ENCODE measurements at places on chromosomes 3 and 15. TPM values are rescaled to one million over a fixed set of nuclear protein-coding genes. Genes with fewer than 3 reads are reported as not detected.

Gene HTR3E
- total RNA-seq: 0.50 TPM

DNA sequence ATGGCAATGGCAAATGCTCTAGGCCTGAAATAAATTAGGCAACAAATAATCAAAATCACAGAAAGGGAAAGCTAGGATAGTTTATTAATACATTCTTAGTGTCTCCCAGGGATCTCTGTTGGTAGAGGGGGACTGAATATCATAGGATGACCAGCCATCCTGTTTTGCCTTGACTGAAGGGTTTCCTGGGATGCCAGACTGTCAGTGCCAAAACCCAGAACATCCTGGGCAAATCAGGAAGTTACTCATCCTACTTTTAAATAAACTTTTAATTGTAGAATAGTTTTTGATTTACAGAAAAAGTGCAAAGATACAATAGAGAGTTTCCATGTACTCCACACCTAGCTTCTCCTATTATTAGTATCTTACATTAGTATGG is 21.8 kb upstream of the SIAH2 start:
- DNase-seq: no peak

- no peak for DNase-seq
Measured at GRCh38 chr15:97547381-97547780, 413.1 kb upstream of the ARRDC4 start.

DNA sequence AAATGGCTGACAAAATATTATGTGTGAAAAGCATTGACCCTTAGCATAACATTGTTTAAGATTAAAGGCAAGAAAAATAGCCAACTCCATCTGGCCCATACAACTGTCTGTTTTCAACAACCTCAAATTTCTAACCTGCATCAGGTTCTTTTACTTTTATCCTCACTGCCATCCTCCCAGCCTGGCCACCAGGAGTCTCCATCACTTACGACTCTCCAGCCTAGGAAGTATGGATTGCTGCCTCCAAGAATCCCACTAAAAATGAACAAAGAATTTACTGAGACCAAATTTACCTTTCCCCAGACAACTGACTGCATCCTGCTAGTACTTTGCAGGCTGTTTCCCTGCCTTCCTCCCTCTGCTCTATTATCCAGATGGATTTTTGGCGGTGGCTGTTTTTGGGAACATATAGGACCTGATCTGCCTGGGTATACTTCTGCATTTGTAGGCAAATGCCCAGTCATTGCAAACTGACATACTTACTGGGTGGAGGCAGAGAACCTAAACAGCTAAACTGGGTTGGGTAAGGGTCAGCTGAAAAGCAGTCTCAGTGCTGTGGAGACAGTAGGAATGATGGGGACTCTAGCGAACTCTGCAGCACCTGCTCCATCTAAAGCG is 144.2 kb downstream of the GHSR start:
- DNase-seq: no peak

DNA sequence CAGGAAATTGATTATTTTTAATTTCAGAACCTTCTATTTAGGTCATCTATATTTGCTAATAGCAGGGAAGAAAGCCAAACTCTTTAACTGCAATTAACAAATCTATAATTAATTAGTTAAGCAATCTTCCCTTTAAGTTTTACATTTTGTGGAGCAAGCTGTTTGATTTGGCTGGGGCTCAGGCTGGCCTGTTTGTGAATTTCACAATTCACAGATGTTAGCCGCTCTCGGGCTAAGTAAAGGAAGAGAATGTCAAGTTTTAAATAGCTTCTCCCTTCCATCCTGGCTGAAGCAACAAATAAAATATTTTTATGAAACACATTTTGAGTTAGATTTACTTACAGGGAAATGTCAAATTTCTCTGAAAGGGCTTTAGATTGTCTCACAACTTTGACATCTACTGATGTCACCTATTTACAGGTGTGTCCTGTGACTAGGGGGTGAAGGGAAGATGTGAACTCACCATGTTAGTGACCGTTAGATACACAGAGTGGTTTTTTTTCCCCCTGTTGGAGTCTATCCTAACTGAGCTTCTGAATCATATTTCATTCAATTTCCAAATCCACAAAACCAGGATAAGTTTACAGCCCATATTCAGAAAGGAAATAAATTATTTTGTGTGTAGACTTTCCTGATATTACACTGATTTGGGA is 1.3 kb upstream of the TP63 start:
- DNase-seq: no peak

DNA sequence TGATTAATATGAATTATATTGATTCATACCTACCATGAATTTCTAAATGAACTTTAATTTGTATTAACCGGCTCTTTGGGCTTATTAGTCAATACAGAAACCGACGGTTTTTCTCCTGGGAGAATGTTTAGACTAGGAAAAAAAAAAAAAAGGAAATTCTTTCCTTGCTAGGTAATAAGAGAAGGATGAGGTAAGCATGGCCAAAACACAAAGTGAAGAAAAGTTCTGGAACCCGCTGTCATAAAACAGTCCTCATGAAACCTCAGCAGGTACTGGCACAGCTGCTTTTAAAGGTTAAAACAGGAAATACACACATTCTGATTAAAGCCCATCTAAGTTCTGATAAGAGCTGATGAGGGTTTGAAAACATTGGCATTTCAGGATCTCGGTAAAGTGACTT is 30.8 kb upstream of the PSTPIP1 start:
- no peak for DNase-seq

- no peak for DNase-seq
Measured at GRCh38 chr3:163971861-163972260, 1106.4 kb downstream of the SI start.

Gene LRRC2
- 1.5 TPM for total RNA-seq

- no peak for DNase-seq
Measured at GRCh38 chr3:171851660-171852058, 8.5 kb downstream of the TMEM212 start.

DNA sequence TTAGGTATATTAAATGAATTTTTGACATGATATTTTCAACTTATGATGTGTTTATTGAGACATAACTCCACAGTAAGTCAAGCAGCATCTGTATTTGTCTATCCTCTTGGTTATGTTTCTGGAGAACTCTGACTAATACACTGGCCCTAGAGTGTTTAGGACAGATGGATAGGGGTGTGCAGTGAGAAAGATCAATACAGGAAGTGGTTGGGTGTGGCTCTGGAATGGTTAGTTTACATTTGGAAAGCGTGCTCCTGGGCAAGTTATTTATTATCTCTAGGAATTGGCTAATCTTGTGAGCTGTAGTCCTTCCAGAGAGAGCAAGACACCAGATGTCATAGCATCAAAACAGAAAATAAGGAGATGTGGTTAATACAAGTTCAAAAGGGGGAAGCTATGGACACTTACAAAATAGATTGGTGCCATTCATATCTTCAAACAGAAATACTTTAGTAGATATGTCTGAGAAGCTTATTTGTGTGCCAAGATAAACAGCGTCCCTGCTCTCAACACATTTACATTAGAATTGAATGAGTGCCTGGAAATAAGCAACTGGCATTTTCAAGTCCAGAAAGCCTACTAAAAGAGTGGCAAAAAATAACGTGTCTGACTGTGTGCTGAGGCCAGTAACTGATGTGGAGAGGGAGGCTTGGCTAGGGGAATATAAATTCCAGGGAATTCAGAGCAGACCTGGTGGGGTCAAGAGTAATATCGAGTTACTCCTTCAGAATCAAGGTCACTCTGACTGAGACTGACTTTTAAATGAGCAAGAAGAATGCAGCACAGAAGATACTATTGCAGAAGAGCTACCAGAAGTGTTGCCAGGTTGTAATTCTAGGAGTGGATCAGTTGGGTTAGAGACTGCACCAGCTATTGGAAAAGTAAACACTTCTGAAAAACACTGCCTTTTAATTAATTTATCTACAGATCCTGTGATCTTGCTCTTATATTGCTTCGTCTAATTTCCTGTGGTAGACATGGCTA is 33.4 kb upstream of the PLAAT1 start:
- no peak for DNase-seq

- no peak for DNase-seq
Measured at GRCh38 chr3:43907508-43907858, 216.7 kb downstream of the ABHD5 start.

DNA sequence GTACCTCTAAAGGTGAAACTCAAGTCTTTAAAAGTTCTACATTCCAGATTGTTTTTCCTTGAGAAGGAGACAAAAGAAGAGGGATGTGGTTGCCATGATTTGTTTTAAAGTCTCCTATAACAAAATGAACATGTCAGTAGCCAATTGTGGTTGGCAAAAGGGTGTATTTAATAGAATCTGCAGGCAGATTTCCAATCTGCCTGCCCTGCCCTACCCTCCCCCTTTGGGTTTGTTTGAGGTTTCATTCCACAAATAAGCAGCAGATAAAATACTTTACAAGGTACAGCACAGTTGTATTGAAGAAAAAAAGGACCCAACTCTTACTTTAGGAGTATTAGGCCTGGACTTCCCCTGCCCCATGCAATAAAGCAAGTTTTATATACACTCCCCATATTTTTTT is 59.5 kb downstream of the MLH1 start:
- DNase-seq: no peak

- DNase-seq: no peak
Measured at GRCh38 chr3:155646669-155647068, 98.2 kb downstream of the PLCH1 start.

GRCh38 chr15:49187549-49188245 is 17.6 kb downstream of the GALK2 start:
- DNase-seq: no peak

DNA sequence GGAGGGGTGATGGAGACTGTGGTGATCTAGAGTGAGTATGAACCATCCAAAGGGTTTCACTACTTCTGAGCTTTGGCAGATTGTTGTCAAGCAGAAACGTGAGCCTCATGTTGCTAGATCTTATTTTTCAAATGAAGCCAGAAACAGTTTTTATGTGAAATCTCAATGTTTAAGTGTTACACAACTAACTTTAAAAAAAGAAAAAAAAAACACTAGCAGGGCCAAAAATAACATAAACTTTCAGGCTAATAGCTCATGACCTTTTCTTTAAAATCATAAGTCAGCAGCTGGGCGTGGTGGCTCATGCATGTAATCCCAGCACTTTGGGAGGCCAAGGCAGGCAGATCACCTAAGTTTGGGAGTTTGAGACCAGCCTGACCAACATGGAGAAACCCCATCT is 2.1 kb upstream of the HTR3D start:
- no peak for DNase-seq

- no peak for DNase-seq
Measured at GRCh38 chr3:60434950-60435349, 816.3 kb downstream of the FHIT start.

DNA sequence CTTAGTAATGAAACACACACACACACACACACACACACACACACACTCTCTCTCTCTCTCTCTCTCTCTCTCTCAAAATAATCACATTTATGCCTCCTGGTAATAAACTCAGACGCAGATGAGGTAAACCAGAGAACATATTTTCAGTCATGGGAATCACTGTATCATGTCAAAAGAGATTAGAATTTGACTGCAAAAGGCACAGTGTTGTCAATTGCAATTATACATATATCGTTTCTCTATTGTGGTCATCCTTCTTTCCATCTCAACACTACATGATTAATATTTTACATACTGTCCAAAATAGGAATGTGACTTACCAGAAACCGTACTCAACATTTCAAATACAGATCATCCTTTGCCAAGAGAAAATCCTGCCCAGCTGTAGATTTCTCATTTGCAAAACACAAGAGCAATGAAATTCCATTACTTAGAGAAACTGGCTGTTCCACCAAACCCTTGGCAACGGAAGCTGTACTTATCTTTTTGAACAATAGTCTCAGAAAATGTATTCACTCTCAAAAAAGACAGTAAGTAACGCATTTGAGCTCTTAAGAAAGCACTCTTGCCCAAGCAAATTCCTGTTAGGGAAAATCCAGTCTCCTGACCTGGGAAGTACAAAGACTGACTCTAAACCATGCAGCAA is 24.3 kb downstream of the PDZRN3 start:
- DNase-seq: no peak

DNA sequence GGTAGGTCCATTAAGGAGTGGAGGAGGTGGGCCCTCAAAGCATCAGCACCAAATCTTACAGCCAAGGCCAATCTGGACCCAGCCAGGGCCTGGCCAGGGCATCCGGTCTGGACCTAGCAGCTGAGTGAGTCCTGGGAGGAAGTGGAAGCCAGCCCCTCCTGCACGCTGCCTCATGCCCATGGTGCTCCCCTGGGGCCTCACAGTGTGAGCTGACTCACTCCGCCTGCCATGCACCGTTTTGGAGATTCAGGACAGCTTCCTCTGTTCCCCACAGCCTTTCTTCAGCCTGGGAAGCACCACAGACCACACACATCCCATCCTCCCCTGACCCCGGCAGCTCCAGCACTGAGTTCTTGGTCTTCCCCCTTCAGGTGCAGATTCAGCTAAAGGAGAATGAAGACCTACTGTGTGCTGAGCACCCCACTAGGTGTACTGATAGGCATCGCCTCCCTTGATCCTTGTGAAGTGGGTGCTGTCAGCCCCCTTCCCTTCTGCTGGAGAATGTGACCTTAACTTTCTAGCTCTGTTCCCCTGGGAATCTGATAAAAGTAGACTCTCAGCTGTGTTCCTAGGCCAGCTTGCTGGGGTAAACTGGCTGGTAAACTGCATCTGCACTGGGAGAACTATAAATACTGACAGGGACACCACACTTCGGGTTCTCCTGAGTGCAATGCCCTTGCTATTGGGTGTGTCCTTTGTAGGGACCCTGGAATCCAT is 36.8 kb upstream of the SEC13 start:
- no peak for DNase-seq

Gene BCL6
- total RNA-seq: 16.5 TPM

Gene C3orf80
- total RNA-seq: 0.31 TPM

DNA sequence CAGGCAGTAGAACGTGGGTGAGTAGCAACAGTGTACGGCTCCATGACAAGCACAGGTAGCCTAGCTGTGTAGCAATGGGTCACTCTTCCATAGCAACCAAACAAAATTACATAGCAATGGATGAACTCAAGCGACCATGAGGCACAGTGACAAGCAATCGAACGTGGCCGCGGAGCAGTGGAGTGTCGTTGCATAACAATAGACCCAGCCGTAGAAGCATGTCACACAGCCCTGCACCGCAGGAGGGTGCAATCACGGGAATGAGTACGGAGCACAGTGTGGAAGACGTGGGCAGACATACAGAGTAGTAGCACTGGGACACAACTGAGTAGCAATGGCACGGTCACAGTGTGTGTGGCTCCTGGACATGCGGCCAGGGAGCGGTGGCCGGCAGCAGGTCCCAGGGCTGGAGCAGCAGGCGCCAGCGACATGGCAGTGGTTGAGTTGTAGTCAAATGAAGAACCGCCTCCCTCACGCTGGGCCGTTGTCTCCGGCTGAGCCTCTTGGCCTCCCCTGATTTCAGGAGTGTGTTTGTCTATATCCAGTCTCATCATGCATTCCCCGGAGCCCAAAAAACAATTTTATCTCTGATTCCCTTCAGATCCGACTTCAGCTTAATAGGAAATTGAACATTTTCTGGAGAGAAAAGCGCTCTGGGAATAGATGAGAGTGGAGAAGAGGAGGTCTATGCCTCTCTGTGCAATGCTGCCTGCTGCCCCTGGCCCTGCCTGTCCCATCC is 64.1 kb downstream of the CCDC33 start:
- DNase-seq: no peak
